ENCODE measurements at places on chromosomes 2 and 18.

DNA sequence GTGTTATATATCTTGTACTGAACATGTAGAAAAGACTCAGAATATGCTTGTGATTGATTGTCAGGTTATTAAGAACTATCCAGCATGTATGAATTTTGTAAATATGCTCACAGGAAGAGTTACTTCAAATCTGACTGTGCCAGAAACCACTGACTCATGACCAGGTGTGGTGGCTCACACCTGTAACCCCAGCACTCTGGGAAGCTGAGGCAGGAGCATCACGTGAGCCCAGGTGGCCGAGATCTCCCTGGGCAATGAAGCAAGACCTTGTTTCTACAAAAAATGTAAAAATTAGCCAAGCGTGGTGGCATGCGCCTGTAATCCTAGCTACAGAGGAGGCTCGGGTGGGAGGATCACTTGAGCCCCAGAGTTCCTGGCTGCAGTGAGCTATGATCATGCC is 126.6 kb downstream of the COMMD1 start:
- DNase-seq = no peak

DNA sequence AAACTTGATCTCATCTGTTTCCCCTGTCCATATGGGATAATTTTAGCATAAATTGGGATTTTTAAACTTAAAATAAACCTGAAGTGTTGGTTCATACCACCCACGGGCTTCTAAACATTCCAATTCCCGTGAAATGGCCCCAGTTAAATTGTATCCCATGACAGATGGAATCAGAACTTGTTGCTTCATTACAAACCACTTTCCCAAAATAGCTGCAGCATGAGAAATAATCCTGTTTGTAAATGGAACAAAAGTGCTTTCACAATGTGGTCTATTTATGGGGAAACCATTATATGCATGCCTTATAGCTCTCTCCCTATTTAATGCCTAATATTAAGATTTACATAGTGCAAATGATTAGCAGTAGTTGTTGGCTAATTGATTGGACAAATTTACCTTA is 15.9 kb downstream of the SCG2 start:
- DNase-seq = no peak

DNA sequence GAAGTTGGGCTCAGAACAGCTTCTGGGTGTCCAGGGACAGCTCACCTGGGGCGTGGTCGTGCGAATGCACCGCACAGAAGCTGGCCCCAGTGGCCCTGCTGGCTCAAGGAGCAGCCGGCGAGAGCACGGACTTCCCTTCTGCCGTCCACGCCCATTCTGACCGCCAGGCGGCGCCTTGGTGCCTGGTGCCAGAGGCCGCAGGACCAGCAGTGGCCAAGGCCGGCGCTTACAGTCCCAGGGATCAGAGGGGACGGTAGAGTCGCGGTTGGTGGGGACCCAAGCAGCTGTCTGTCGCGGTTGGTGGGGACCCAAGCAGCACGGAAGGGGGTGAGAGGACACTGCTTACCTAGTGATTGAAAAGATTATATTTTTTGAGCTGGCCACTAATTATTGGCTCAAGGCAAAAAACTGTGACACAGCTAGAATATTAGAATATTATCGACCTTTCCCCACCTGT is 25.7 kb downstream of the NPPC start:
- DNase-seq = peak; percentile 75

DNA sequence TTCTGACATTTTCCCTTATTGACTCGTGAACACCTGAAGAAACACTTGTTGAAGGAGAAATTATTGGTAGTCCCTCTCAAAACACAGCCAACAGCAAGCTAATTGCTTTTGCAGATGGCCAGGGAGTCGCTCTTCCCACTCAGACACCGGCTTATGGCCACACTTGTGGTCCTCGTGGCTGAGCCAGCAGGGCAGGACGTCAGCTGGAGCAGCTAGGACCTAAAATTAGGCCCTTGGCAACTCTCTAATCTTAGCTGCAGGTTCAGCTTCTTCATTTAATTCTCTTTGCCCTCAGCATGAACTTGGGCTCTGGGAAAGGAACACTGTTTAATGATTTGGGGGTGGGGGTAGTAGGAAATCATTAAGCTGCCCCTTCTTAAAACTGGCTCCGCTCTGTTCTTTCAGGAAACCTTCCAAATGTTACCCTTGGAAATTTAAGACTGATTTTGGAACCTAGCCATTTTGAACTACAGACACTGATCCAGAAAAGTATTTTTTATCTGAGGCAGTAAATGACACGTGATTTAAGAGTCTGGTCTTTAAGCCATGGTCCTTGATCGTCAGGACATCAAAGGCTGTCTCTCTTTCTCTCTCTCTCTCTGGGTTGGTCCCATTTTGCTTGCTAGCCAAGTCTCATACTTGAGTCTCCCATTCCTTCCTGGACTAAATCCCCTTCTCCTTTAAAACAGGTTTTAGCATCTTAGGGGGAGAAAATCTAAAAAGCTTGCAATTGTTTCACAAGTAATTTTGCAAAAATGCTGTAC is 77.5 kb downstream of the CDK15 start:
- no peak for DNase-seq

GRCh38 chr2:123606631-123607030 is 418.5 kb upstream of the CNTNAP5 start:
- no peak for DNase-seq

GRCh38 chr2:146615778-146616177 is 1229.1 kb upstream of the ACVR2A start:
- no peak for DNase-seq
